CD4-positive, alpha-beta T cell treated with Interleukin-1 beta for 1 hour (primary cell): ENCODE measurements at places on chromosomes 5 and 9.

DNA sequence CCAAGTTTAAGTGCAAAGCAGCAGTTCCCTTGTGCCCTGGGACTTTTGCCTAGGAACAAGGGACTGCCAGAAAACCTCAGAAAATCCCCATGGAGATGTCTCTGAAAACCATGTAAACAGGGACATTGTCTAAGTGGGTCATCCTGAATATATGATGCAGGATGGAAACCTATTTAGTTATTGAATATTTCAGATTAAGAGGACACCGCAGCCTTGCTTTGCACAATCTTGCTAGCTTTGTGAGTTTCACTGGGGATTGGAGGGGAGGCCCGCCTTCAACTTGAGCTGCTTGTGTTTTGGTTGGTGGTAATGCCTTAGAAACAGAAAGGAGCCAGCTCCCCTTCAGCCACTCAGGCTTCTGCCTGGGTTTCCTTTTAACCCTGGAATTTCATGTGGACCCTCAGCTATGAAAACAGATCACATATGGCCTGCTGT is 112.8 kb downstream of the C9orf152 start:
- no peak for DNase-seq

GRCh38 chr9:106110483-106110882 is 416.1 kb downstream of the TMEM38B start:
- no peak for DNase-seq

DNA sequence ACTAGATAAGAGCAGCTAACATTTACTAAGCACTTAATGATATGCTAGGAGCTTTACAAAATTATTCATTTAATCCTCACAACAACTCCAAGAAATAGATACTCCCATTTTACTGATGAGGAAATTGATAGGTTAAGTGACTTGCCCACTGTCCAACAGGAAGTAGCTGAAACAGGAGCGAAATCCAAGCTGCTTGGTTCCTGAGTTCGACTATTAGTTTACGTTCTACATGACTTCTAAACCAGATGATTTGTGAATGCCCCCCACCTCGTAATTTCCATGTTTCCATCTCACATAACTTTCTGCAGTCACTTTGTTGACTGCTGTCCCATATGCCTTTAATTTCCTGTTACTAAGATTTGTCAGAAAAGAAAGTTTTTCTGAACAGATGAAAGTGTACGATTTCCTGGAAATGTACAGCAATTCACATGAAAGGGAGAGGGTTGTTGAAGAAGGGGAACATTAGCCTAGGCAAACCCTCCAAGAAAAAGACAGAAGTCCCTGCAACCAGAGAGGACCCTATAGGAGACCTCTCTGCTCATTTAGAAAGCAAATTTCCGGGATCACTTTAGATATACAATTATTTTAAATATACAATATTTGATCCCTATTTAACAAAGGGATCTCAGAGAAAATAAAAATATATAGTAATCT is 279.1 kb upstream of the EFNA5 start:
- DNase-seq = no peak

DNA sequence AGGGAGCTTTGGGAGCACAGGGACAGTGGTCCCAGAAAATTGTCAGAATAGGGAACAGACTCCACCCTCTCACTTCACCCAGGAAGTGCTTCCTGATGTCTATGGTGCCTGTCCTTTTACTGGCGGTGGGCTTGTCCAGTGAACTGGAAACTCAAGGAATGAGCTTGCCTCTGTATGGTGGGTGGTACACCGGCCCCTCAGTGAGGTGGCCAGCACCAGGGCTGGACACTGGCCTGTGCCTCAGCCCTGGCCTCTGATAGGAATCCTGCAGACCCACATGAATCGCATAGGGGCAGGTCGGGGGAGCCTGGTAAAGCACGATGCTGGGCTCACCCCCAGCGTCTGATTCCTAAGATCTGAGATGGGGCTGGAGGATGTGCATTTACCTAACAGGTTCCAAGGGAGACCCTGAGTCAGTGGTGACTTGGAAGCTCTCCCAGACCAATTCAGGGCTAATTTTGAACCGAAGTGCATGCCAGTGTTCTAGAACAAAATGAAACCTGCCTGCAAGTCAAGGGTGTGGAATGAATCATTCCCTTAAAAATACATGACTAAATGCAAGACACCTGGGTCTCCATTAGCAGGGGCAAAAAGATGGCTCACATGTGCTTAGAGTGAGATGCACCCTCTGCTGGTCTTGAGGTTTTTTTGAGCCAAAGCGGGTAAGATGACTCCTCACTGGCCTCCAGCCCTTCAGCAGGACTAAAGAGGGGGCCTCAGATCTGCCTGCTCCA is 178.3 kb downstream of the HSPA4 start:
- no peak for DNase-seq

DNA sequence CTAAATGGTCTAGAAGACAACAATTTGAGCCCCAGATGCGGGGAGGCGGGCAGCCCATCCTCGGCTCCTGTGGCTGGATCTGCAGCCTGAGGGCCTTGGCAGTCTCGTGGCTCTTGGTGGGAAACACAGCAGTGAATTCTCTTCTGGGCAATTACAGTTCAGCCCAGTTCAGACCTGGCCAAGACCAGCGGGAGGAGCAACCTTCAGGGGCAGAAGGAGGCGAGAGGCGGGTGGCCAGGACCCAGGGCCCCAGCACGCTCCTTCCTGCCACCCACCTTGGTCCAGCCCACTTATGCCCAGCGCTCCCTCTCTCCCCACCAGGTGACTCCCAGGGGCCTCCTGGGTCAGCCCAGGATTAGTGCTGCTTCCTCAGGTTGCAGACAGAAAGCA is 7.8 kb downstream of the MYMK start:
- no peak for DNase-seq

DNA sequence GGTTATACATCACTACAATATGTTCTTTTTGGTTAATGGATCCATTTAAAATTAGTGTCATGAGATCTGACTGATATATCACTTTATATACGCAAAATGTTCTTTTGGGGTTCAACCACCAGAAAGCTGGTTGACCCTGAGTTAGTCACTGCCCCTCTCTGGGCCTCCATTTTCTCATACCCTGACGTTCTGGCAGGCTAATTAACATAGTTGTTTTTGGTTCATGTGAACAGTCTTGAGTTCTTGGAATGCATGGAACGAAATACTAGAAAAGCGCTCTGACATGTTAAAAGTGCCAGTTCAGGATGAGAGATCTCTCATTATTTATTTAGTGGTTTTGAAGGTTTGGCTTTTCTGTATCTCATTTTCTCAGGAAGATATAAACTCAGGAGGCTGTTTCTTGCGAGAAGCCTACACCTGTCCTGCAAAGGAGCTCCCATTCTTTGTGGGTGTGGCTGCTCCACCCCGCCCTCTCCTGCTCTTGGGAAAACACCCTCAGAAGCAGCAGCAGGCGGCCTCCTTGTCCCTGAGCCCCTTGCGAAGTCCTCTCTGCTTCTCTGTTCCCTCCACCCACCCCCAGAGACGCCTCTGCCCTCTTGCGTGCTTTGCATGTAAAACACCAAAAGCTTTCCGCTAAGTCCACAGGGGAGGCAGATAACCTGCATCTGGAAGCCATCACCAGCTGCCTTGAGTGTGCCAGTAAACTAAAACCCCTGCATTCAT is 302.4 kb upstream of the PANK3 start:
- no peak for DNase-seq

DNA sequence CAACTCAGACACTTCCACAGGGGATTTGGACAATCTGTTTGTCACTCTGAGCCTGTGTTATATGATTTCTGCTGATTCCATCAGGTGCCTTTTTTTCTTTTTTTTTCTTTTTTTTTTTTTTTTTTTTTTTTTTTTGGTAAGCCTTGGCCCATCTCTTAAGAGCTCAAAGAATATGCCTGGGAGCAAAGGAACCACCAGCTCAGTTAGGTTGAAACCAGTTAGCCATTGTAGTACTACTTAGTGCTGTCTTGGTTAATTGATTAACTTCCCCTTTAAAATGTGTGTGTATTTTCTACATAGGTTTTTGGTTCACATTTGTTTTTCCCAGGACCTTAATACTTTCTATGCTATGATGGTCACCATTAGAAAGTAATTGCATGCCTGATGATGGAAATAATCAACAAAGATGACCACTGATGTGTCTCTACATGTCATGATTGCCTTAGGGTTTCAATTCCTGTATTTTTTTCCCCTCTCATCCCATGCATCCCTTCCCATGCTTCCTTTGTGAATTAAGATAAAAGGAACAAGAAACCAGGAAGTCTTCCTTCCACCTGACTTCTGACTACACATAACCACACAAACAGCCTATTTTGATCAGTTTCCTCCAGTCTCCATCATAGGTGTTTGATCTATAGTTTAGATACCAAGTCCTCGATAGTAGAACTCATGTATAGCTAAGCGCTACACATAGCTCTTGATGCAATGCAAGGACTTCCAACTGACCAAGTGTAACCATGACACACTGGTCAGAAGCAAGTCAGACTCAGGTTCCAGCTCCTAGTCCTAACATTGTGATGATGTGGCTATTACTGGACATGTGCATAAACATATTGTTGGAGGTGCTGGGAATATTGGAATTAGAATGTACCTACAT is 306.1 kb downstream of the EFNA5 start:
- no peak for DNase-seq

GRCh38 chr5:177492841-177493240 is 4.6 kb downstream of the PDLIM7 start:
- DNase-seq = no peak

GRCh38 chr9:94600258-94600657 is 6.6 kb upstream of the FBP2 start:
- DNase-seq = no peak

DNA sequence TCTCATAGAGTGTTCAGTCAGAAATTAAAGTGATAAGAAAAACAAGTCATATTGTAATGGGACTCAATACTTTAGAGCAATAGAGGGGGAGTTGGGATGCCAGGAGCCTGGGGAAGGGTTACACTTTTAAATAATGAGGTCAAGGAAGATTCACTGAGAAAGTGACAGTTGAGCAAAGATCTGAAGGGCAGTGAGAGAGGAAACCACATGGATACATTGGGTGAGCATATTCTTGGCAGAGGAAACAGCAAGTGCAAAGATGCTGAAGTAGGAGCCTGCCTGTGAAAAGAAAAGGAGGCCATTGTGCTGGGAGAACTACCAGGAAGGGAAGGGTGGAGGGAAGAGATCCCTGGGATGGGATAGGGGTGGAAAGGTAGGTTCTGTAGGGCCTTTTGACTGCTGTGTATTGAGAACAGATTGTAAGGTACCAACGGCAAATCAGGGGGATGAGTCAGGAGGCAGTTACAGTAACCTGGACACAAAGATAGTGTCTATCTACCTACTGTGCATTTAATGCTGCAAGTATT is 79.4 kb downstream of the PAM start:
- DNase-seq = no peak

GRCh38 chr9:70125621-70126263 is 82.1 kb downstream of the MAMDC2 start:
- DNase-seq = no peak

- peak; percentile 50 for DNase-seq
These were observed 102.9 kb downstream of the LIFR start for GRCh38 chr5:38453506-38453905.

GRCh38 chr5:145775411-145775810 is 59.7 kb downstream of the PRELID2 start:
- DNase-seq = no peak

GRCh38 chr5:108541836-108542235 is 159.9 kb upstream of the FBXL17 start:
- no peak for DNase-seq

DNA sequence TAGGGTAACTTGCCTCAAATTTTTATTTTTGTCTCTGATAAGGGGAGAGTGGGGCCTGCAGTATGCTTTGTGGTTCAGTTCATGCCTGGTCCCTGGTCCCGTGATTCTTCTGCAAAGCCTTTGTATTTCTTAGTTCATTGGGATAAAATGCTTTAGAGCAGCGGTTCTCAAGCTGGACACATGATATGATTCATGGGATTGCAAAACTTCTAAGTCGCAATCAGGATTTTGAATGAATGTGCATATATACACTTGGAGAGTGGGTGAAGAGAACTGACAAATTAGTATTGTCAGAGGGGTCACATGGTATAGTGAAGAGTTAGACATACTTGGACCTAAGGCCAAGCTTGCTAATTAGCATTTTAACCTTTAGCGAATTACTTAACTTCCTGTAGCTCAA is 265.4 kb upstream of the KLF9 start:
- DNase-seq = no peak

DNA sequence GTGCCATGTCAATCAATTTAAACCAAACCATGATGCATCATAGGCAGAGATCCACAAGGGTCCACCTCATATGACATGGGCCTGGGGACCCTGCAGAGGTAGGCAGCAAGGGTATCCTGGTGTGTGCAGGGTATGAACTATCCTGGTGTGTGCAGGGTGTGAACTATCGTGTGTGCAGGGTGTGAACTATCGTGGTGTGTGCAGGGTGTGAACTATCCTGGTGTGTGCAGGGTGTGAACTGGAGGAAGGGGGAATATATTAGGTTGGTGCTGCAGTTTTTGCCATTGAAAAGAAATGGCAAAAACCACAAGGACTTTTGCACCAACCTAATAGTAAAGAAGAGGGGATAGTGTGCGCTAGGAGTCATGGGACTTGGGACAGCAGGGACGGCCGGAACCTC is 50.0 kb downstream of the MFAP3 start:
- DNase-seq = no peak

- DNase-seq = no peak
These were observed 8.0 kb downstream of the PCDH1 start for GRCh38 chr5:141870228-141870627.

- no peak for DNase-seq
These were observed 114.2 kb downstream of the TTC39B start for GRCh38 chr9:15192856-15193255.

DNA sequence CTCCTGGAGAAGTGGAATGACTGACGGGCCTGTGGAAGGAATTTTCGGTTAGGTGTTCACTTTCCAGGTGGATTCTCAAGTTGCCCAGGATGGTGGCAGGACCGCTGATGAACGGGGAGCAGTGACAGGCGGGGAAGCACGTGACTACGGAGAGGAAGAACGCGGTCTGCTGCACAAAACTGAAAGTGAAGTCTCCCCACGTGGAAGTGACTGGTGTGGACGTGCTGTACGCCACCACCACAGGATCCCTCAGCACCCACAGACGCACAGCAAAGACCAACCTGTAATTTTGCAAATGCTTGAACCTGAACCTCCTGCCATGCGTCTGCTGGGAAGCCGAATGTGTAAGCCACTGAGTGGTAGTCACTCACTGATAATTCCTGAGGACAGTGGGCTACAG is 51.4 kb downstream of the RNF130 start:
- DNase-seq = no peak

- no peak for DNase-seq
These were observed 41.9 kb downstream of the BNC2 start for GRCh38 chr9:16828340-16829281.

DNA sequence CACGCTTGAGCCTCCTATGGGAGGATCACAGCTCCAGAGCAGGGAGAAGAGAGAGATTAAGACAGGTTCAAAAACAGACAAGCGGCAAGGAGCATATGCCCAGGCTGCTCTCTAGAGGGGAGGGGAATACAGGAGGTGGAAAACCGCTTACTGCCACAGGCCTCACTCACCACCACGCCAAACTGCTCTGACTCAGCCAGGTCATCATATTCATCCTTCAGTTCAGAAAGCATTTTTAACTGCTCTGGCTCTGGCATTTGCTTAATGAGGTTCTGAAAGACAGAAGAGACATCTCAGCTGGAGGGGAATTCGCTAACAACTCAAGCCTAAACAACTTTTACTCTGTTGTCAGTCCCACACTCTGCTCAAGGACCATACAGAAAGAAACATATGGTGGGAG is 40.1 kb downstream of the PCDHGC5 start:
- no peak for DNase-seq
